ENCODE measurements at places on chromosomes 11 and 22.

- no peak for DNase-seq
Measured at GRCh38 chr11:71425860-71426259, 22.3 kb downstream of the DHCR7 start.

- no peak for DNase-seq
Measured at GRCh38 chr11:71252269-71252769, at the start of gene SHANK2. TSS of gene SHANK2 (minus strand) at chr11:71252577. CDS start at chr11:71147326, 105,251 bp downstream.

DNA sequence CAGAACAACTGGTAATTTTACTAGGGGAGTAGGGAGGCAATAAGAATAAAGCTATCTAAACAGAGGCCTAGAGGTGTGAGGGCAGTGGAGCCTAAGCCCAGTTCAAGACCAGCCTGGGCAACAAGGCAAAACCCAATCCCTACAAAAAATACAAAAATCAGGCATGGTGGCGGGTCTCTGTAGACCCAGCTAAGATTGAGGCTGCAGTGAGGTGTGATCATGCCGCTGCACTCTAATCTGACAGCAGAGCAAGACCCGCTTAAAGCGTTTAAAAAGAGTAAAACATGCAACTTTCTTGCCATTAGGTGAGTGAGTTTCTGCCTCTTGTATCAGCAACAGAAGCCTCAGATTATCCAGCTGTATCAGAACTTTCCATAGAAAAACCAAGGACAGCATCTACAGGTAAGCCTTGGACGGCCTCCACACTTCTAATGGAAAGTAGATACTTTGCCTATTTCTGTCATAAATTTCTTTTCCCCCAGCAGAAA, 12.1 kb downstream of the TAF1D start:
- DNase-seq, result no peak

DNA sequence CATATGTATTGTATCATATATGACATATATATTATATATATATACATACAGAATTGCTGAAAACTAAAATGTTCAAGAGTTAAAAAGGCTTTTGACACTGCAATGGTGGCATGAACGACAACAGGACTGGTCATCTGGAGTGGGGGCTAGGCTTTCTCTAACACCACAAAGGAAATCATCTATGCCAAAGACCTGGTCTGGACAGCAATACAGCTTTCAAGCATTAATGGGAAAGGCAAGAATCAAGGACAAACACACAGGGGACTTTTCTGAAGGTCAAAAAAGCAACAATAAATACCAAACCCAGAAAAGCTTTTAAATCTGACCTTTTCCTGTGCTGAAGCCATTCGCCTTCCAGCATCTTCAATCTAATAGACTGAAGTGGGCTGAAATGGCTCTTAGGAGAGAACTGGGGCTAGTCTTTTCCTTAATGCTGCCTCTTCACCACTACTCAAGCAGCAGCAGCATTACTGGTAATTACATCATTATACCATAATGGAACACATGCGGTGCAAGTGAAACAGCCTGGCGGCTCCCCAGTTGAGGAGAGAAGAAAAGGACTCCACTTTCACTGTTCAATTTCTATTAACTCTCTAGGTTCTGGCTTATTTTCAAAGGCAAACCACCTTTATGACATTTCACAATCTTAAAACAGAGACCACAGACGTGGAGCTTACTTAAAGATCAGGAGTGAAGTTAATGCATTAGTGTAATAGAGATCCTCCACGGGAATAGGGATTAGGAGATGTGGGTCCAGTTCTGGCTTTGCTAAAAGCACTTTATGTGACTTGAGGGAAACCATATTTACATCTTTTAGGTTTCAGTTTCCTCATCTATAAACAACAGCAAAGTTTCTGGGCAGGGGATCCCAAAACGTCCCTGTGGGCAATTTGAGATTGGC, 63.0 kb downstream of the GAB2 start:
- no peak for DNase-seq

DNA sequence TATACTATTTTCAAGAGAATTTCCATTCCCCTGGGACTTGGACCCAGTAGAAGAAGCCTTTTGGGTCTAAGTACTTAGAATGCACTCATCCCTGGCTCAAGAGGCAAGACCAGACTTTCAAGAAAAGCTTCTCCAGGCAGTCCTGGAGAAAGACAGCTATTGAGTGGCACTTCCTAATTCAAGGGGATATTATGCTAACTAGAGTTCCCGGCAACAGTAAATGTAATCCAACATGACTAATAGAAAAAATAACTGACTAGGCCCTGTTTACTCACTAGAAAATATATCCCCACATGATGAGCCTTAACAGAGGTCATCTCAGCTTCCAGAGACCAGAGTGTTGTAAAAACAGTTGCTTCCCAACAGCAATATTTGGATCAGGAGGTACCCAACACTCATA, 47.2 kb upstream of the AKIP1 start:
- DNase-seq, result no peak

DNA sequence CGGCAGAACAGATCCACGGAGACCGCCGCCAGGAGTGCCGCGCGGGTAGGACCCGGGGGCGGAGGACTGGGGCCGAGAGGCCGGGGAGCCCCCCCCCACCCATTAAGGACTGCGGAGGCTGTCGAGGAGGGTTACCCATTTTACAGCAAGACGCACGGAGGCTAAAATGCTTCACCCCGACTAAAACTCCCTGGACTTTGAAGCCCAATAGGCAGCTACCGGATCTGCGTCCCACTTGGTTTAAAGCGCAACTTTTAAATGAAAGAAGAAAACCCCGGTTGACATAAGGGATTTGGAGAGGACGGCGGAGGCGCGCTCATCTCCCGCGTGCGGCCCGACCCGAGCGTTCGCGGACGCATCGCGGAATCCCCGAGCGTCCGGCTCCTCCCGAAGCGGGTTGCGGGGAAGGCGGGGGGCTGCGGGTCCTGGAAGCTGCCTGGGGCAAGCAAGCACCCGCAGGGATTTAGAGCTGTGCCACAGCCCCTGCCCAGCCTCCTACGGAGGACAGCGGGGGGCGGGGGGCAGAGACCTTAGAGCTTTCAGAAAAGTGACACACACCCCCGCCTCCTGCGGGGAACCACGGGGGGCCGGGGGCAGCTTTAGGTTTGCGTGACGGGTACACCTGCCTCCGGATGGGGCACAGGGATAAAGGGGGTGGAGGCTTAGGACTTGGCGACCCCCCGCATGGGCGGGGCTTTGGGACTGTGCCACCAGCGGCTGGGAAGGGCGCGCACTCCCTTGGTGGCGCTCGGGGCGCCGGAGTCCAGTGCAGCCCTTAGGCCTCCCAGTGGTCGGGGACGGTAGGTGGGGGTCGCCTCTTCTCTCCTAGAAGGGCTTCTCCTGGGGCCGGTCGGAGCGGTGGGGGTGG, 760 bp upstream of the CELSR1 start:
- no peak for DNase-seq

DNA sequence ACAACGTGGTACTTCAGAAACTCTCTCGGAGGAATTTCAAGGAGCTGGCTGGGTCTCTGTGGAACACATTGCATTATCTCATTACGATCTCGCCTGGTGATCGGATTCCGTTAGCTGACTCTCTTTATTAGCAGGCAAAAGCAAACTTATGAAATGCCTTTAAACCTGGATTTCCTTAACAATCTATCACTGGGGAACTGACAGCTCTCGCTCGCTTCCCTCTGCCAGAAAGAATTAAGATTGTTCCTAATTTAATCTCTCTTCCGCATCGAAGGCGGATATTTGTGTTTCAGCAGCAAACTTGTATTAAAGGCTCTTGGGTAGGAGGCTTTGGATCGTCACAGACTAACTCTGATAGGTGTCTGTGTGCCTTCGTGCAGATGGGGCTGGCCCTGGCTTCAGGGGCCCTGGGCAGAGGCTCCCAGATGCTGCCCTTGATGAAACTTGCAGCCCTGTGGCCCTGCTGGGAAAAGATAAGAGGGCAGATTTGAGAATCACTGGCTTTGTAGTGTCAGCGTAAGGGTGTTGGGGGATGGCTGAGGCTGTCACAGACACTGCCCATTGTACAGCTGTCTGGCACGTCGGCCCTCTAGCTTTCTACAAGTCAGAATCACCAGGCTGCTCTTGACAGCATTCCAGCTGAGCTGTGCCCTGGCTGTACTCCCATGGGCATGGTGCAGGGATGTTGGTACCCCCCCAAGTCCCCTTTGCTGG, 162.2 kb upstream of the NECTIN1 start:
- no peak for DNase-seq

DNA sequence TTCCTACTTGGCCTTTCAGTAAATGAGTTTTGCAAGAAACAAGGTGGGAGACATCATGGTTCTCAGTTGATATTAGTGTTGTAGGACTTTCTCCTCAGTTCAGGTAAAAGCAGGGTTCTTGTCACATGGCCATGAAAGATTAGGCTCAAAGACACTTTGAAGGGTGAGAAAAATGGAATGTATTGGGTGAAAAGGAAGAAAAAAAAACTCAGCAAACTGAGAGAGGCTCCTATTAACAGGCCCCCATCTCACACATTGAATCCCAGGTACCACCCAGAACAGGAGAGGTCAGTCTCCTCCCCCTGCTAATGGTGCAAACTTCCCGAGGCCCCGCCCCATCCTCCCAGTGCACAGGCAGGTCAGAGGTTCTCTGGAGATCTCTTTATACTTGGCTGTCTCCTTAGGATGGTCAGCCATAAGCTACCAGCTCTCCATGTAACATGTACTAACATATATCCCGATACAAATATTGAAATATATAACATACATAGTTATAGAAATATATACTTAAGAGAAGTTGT, 62.2 kb downstream of the MICAL2 start:
- no peak for DNase-seq

GRCh38 chr22:32905400-32905799, 103.9 kb downstream of the TIMP3 start:
- no peak for DNase-seq

DNA sequence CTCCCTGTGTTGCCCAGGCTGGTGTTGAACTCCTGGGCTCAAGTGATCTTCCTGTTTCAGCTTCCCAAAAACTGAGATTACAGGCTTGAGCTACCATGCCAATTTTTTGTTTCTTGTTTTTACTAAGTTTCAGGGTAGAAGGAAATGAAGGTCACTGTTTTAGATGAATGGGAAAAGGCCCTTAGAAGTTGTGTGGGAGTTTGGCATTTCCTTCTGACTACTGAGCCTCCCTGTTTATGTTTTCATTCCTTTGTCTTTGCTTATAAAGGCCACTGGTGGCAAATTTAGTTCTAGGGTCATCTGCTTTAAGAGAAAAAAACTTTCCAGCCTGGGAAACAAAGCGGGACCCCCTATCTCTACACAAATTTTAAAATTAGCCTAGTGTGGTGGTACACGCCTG, 22.1 kb downstream of the SRPRA start:
- no peak for DNase-seq

DNA sequence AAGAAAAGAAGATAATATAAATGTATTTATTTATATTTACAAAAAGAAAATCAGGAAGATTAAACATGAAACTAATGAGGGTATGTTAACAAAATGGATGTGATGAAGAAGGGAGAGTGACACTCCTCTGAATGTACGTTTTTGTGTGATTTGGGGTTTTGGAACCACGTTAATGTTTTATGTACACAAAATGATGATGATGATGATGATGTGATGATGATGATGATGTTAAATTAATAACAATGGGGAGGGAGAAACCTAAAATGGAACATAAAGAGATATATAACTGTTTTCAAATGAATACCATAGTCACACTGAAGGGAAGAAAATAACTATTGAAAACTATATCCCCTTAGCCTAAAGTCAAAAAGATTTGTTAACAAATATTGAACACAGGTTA, 143.1 kb downstream of the RCN1 start:
- no peak for DNase-seq

GRCh38 chr22:49392841-49393510, 434.7 kb downstream of the BRD1 start:
- no peak for DNase-seq

DNA sequence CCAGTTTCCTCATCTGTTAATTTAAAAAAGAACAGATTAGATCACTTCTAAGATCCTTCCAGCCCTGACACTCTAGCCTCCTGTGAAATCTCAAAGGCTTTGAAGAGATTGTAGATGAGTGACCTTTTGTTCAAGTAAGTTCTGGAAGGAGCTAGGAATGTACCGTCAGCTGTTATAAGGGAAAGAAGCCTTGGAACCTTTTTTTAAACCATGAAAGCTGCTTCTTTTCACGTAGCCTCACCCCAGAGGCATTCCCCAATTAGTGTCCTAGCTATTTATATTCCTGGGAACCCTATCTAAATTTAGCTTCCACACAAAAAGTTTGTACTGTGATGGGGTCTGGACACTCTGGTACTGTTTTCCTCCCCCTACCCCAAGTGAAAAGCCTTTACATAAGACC, 35.8 kb upstream of the SLN start:
- no peak for DNase-seq

DNA sequence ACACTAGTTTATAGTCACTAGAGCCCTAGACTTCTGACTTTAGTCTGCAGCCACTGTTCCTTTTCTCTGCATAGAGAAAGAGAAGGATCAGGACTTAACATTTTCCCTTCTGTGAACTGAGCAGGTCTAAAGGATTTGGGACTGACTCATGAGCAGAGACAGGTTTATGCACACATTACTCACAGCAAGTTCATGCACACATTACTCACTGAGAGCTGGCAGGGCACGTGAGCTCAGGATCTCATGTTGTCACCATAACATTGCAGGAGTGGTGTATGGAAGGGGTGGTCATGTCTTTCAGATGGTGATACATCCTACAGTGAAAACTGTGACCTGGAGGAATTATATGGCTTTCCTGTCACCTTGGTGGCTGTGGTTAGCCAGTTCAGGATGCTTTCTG, 56.4 kb downstream of the CEP164 start:
- no peak for DNase-seq

DNA sequence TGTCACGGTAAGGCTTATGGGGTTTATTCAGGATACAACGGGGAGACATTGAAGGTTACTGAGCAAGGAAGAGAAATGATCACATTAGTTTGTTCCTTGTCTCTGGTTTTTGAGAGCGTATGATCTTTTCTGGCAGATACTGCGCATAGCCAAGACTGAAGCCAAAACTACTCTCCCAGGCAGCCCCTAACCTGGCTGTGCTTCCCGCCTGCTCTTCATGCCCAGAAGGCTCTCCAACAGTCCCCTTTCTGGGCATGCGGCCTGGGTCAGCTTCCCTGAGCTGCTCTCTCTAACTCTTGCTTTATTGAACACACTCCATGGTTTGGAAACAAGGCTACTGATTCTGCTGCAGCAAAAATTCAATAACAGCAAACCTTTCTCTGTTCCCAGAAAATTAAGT, 306.6 kb downstream of the BUD13 start:
- DNase-seq, result no peak

GRCh38 chr22:25668437-25668836, 73.6 kb upstream of the MYO18B start:
- DNase-seq, result no peak

GRCh38 chr11:94809251-94809650, 41.1 kb downstream of the AMOTL1 start:
- DNase-seq, result no peak

DNA sequence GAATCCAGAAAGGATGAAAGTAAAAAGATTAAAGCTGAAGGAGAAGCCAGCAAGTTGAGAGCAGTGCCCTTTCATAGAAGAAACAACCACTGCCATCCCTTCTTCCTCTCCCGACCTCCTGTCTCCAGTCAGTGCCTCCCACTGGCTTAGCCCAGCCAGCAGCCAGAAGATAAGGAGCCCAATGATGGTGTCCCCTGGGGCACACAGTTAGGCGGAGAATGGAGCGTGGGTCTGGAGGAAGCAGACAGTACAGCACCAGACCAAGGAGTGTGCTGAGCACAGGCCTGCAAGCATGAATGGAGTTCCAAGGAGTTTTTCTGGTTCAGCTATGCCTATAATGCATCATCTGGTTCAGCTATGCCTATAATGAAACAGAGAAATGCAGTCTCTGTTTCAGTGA, 54.3 kb upstream of the TNRC6B start:
- DNase-seq, result no peak

GRCh38 chr22:36589856-36590255, 60.9 kb upstream of the EIF3D start:
- DNase-seq, result no peak

All from activated naive CD4-positive, alpha-beta T cell (primary cell).